ENCODE measurements at places on chromosomes 12 and 14. TPM values are rescaled to one million over a fixed set of nuclear protein-coding genes. Genes with fewer than 3 reads are reported as not detected.

DNA sequence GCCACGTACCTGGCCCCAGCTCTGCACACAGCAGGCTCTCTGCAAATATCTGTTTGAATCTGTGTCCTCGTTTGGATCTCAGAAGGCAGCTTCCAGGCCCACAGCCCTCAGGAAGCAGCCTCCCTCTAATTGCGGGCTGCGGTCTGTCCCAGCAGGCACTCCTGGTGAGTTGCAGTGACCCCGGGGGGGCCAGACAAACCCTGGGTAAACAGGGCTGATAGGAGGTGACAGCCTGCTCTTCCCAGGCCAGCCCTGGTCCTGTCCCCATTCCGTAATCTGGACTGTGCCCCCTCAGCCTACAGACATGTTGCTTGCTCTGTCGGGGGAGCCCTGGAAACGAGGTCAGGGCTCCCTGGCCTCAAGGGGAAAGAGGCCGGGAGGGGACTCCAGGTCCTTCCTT lies 2.0 kb downstream of the FOXN4 start:
- H3K4me1 ChIP-seq = peaks cover 11% of the 10 kb centered on the region
- peaks cover 4% of the 10 kb centered on the region for H3K27me3 ChIP-seq
- no peaks in the 10 kb centered on the region for H3K36me3 ChIP-seq
- no peak overlapping the region for H3K27ac ChIP-seq
- DNase-seq = no peak

- H3K36me3 ChIP-seq = peaks cover 73% of the 10 kb centered on the region
- no peak overlapping the region for H3K27ac ChIP-seq
- H3K4me1 ChIP-seq = peaks cover 33% of the 10 kb centered on the region
- DNase-seq = no peak
- no peak overlapping the region for H3K4me3 ChIP-seq
These were observed 5.4 kb downstream of the UBR7 start for GRCh38 chr14:93212432-93212831.

DNA sequence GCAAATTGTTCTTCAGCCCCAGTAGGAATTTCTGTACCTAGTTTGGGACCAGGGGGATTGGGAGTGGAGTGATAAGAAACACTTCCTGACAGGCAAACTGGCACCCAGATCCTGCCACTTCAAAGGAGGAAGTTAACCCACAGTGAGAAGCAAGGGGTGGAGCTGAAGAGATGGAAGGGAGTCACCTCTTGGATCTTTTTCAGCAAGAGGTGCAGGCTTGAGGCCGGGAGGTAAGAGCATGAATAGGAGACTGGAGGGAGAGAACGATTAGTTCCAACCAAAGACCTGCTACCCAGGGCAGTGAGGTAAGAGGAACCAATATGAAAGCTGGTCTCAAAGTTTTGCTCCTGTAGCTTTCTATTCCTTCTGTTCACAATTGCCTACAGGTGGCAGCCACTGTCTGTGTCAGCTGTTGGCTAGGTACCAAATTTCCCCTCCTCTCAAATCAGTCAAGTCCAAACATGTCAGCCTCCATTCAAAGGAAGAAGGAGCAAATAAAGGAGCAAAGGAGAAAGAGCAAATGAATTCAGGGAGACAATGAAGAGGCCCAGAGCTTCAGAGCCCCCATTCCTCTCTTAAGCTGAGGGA lies 14.9 kb upstream of the TAC3 start:
- H3K4me1 ChIP-seq = peaks cover 9% of the 10 kb centered on the region
- H3K36me3 ChIP-seq = no peaks in the 10 kb centered on the region
- no peaks in the 10 kb centered on the region for H3K27me3 ChIP-seq

Gene ASIC1
- 0.22 TPM for polyA plus RNA-seq

DNA sequence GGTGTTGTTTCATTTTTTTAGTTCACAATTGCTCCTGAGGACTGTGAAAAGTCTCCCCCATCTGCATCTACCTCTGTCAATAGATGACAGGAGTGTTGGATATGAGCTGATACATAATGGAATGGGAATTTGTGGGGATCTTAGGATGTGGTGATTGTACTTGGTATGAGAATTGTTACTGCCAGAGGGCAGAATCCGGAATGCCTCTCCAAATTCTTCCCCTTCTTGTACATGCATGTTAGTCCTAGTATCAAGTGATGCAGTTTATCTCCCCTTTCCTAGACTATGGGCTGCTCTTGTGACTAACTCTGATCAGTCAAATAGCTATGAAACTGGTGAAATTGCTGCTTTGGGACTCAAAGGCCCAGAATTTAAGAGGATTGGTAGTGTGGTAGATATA lies 24.8 kb upstream of the NOVA1 start:
- H3K36me3 ChIP-seq = no peaks in the 10 kb centered on the region
- no peak overlapping the region for H3K27ac ChIP-seq
- no peaks in the 10 kb centered on the region for H3K4me1 ChIP-seq

GRCh38 chr12:88472775-88473174 lies 107.5 kb downstream of the KITLG start:
- H3K27me3 ChIP-seq = no peaks in the 10 kb centered on the region
- no peak overlapping the region for H3K27ac ChIP-seq
- H3K36me3 ChIP-seq = no peaks in the 10 kb centered on the region
- H3K4me1 ChIP-seq = no peaks in the 10 kb centered on the region
- no peak overlapping the region for H3K4me3 ChIP-seq

Gene TMX1
- 6.1 TPM for polyA plus RNA-seq

DNA sequence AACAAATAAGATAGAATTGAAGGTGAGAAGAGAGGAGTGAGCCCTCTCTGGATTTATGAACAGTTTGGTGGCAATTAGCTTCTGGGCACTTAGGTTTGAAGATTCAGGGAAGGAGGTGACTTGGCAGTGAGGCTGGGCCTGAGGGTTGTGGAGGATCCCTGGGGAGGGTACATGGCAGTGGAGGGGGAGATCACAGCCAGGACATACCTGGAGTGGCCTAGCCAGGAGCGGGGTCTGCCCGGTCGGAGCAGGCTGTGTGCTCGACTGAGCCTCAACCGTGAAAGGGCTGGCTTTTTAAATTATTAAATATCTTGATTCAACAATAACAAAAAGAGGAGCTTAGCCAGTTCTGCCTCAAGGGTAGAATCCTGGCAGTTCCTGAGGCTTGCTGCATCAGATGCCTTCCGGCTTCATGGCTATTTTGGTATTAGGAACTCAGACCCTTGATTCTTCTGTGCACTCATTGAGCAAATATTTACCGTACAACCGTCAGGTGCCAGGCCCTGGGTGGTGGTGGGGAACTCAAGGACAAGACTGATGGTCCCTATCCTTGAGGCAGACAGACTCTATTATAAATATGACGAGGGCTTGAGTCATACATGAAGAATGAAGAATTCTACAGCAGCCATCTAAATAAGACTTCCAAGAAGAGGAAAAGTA lies 73.4 kb downstream of the SPTB start:
- no peak overlapping the region for H3K4me3 ChIP-seq
- H3K27me3 ChIP-seq = no peaks in the 10 kb centered on the region
- H3K36me3 ChIP-seq = no peaks in the 10 kb centered on the region
- DNase-seq = peak; percentile 49
- H3K4me1 ChIP-seq = no peaks in the 10 kb centered on the region

DNA sequence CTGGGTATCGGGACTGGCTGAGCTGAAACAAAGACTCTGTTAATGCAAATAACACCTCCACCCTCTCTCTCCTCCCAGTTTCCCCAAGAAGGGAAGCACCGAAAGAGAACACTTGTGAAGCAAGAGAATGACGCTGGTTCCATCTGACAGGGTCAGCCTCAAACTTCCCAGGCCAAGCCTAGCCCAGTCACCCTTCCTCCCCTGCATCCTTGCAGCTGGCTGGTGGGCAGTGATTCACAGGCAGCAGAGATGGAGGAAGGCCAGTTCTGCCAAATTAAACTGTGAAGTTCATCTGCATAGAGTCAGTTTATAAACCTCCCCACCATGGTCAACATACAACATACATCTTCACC lies 2.8 kb downstream of the LRRC74A start:
- peak overlapping the region; percentile 65 for H3K27ac ChIP-seq
- no peak overlapping the region for H3K4me3 ChIP-seq
- H3K4me1 ChIP-seq = peaks cover 13% of the 10 kb centered on the region
- DNase-seq = no peak
- no peaks in the 10 kb centered on the region for H3K27me3 ChIP-seq

DNA sequence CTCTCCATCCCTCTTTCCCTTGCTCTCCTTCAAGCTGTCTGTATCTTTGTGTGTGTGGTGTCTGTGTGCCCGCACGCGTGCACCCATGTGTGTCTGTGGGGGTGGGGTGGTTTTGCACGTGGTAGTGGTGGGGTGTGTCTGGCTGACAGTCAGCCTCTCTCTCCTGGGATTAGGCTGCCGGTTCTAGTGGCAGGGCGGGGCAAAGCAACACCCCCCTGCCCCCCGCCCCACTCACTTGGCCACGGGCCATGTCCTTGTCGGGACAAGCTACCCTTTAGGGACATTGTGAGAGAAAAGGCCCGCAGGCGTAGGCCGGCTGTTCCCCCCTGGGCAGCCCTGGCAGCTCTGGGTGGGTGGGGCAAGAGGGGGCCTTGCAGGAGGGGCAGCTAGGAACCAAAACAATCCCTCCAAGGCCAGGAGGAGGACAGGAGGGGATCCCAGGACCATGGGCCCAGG lies 182.6 kb downstream of the ALG10 start:
- H3K4me1 ChIP-seq = no peaks in the 10 kb centered on the region
- no peaks in the 10 kb centered on the region for H3K36me3 ChIP-seq
- no peak for DNase-seq
- H3K4me3 ChIP-seq = no peak overlapping the region
- H3K27me3 ChIP-seq = no peaks in the 10 kb centered on the region

DNA sequence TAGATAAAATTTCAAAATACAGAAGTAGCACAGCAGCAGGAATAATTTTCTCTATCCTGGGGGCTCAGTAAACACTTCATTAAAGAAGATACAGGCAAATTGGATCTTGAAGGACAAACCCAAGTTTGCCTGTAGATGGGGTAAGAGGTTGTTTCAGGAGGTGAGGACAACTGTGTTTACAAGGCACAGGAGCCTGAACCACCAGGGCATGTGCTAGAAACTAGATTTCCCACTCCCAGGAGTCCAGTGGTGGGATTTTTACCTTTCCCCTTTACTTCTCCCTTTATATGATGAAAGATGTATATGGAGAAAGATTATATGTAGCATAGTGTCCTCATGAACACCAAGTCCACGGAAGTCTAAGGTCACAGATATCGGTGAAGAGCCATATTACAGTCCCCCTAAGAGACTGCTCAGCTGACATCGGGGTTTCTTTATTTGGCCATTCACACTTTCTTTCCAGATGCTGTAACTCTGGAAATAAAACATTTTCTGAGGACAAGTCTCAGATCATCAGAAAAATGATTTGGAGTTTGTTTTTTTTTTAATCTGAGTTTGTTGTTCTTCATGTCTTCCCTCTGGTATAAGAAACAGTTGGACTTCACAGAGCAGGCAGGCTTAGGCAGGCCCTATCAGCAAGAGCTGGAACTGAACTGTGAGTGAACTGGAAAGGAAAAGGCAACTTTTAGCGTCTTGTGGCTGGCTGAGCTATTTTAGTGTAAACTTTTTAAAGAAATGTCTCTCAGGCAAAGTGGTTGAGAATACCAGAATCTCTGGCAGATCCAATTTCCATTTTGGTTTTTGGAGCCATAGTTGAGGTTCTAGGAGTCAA lies 8.0 kb upstream of the EVL start:
- DNase-seq = no peak
- H3K4me3 ChIP-seq = no peak overlapping the region
- H3K27me3 ChIP-seq = no peaks in the 10 kb centered on the region
- H3K4me1 ChIP-seq = no peaks in the 10 kb centered on the region
- H3K27ac ChIP-seq = no peak overlapping the region

- no peaks in the 10 kb centered on the region for H3K4me1 ChIP-seq
- H3K27ac ChIP-seq = no peak overlapping the region
- H3K4me3 ChIP-seq = no peak overlapping the region
- H3K36me3 ChIP-seq = no peaks in the 10 kb centered on the region
- H3K27me3 ChIP-seq = no peaks in the 10 kb centered on the region
These were observed 68.7 kb downstream of the DICER1 start for GRCh38 chr14:95088665-95089064.

Gene TMEM253
- polyA plus RNA-seq = 0.29 TPM

- no peaks in the 10 kb centered on the region for H3K36me3 ChIP-seq
- H3K27ac ChIP-seq = no peak overlapping the region
- H3K4me3 ChIP-seq = peak overlapping the region; percentile 73
- no peaks in the 10 kb centered on the region for H3K27me3 ChIP-seq
- DNase-seq = no peak
These were observed 430 bp downstream of the SLC41A2 start for GRCh38 chr12:104957719-104958000.

Gene KRT74
- not detected for polyA plus RNA-seq

DNA sequence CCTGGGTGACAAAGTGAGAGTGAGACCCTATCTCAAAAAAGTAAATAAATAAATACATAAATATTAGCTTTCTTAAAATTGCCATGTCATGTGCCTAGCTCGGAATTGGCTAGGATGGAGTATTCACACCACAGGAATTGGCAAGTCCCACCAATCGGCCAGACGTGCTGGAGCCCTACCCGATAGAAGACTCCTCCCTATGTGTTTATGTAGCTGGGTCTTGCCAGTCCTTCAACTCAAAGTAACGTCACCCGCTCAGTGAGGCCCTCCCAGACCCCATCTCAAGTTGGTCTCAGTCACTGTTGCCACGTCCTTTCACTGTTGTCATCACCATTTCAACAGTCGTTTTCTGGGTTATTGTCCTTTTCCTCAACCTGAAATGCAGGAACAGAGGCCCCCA lies 20.2 kb downstream of the VRTN start:
- H3K27ac ChIP-seq = no peak overlapping the region
- H3K27me3 ChIP-seq = no peaks in the 10 kb centered on the region
- no peaks in the 10 kb centered on the region for H3K4me1 ChIP-seq
- H3K36me3 ChIP-seq = no peaks in the 10 kb centered on the region
- H3K4me3 ChIP-seq = no peak overlapping the region

DNA sequence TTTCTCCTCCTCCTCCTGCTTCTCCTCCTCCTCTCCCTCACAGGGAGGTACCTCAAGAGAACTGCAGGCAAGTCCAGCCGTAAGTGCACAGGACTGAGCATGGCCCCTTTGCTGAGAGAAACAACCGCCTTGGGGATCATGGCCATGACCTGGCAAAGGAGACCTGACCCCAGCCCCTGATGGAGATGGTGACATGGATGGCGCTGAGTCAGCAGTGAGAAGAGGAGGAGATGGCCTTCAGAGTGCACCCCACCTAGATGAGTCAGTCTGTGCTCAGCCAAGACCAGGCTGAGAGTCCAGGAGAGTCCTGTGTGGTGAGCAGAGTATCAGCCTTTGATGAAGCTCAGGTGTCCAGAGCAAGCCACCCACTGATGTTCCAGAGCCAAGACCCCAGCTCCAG lies 36.4 kb downstream of the MEG3 start:
- H3K36me3 ChIP-seq = no peaks in the 10 kb centered on the region
- H3K4me1 ChIP-seq = no peaks in the 10 kb centered on the region
- peak; percentile 24 for DNase-seq
- no peak overlapping the region for H3K4me3 ChIP-seq
- no peak overlapping the region for H3K27ac ChIP-seq

Measured in spleen (tissue), 13 donors.